ENCODE measurements at places on chromosomes 2 and 18. TPM values are rescaled to one million over a fixed set of nuclear protein-coding genes. Genes with fewer than 3 reads are reported as not detected.

Gene L3MBTL4
- 0.05 TPM for polyA plus RNA-seq

Gene GAD1
- not detected for polyA plus RNA-seq

Gene KIAA2012
- polyA plus RNA-seq, result not detected

Gene AFF3
- polyA plus RNA-seq, result 4.0 TPM

Gene CD226
- polyA plus RNA-seq, result 27.9 TPM

Gene PAX8
- polyA plus RNA-seq, result 0.09 TPM

Gene OTOF
- not detected for polyA plus RNA-seq

Gene RTTN
- polyA plus RNA-seq, result 2.8 TPM

Gene IL1A
- polyA plus RNA-seq, result not detected

Gene UBE2F
- 114 TPM for polyA plus RNA-seq

Gene VWC2L
- polyA plus RNA-seq, result not detected

Gene SERPINB7
- not detected for polyA plus RNA-seq

Gene TYMS
- polyA plus RNA-seq, result not detected

Gene CIDEA
- polyA plus RNA-seq, result not detected

Gene ERFE
- polyA plus RNA-seq, result not detected

Gene SPEG
- polyA plus RNA-seq, result 0.76 TPM

Gene ADRA2B
- polyA plus RNA-seq, result not detected

Gene CCDC150
- 0.31 TPM for polyA plus RNA-seq

Gene SFXN5
- polyA plus RNA-seq, result 2.2 TPM

Gene SRD5A2
- polyA plus RNA-seq, result not detected

Gene KCNG3
- 0.08 TPM for polyA plus RNA-seq

Gene OTOS
- polyA plus RNA-seq, result not detected

Gene ASAP2
- not detected for polyA plus RNA-seq

Gene DNAJC5G
- not detected for polyA plus RNA-seq

Gene EFR3B
- 0.10 TPM for polyA plus RNA-seq

Gene PEX13
- polyA plus RNA-seq, result 15.8 TPM

Gene IL37
- not detected for polyA plus RNA-seq

Gene TCF7L1
- 0.08 TPM for polyA plus RNA-seq

Gene DES
- not detected for polyA plus RNA-seq

Gene TEX44
- polyA plus RNA-seq, result not detected

Measured in naive thymus-derived CD4-positive, alpha-beta T cell (primary cell).